NCI-H1092 treated with DMSO at 0.1 percent for 48 hours (cell line): ENCODE measurements at places on chromosomes 16 and 17.
A peak's percentile ranks its signal among the peaks of the same experiment; 100 is the strongest.

DNA sequence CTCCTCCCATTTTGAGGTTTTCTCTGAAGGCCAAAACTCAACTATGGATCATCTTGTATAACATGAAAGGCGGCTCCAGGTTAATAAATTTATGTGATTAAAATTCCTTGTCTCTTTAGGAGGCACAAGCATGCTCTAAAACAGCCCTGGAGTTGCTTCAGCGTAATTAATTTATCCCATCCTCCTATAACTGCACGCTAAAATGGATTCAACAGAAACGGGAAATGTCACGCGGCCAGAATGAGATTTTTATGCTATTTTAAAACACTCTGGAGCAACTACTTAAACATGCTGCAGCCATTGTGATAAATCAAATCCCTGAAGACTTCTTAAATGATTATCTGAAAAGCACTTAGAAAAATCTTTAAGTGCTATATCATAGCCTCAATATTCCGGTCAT, 106.6 kb downstream of the ADAMTS18 start:
- no peak for DNase-seq

DNA sequence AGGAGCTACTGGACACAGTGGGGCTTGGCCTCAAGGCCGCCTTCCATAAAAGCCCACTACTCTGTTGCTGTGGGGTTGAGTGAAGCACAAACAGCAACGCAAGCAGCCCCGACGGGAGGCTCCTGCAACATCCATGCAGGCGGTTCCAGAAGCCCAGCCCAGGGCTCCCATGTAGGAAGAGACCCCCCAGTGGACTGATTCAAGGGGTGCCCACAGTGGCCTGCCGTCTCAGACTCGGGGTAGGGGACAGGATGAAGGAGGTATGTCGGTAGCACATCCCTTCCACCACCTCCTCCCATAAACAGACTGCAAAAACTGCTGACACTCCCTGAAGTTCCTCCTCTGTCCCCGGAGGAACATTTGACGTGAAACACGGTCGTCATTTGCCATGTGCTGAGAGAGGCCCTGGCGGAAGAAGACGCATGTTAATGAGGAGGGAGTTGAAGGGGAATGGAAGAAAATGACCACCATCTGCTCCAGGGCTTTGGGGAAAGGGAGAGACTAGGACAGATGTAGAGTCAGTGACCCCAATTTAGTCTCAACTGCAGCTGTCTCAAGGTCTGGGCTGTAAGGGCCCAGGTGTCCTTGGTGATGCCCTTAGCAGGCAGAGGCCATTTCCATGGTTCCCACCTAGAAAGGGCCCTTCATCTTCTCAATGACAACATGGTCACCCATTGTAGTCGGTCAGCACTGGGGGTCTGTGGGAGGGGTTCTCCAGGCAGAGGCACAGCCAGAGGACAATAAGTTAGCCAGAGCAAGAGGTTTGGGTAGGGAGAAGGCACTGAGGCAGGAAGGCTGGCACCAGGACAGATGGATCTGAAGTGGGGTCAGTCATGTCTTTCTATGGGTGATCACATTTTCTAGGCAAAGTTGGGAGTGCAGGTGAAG, 200.6 kb downstream of the CPPED1 start:
- no peak for DNase-seq

DNA sequence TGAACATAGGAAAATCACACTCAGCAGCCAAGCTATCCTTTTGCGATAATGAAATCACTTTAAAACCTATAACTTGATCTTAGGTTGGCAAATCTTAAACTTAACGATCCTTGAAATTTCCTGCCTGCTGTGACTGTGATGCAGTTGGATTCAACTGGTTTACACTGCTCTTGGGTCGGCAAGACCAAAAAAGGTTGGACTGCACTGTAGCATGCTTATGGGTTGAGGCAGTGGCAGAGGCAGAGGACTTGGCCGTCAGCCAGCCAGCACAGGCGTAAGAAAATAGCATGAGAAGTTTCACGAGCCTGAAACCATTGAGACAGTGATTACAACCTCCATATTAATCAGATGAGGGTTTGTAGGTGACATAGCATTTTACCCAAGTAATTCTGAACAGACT, 21.4 kb downstream of the WSB1 start:
- DNase-seq: peak; percentile 7

- no peak for DNase-seq
These were observed 56.4 kb downstream of the BRIP1 start for GRCh38 chr17:61806936-61807335.

GRCh38 chr16:17520111-17520510, 49.4 kb upstream of the XYLT1 start:
- DNase-seq: no peak

DNA sequence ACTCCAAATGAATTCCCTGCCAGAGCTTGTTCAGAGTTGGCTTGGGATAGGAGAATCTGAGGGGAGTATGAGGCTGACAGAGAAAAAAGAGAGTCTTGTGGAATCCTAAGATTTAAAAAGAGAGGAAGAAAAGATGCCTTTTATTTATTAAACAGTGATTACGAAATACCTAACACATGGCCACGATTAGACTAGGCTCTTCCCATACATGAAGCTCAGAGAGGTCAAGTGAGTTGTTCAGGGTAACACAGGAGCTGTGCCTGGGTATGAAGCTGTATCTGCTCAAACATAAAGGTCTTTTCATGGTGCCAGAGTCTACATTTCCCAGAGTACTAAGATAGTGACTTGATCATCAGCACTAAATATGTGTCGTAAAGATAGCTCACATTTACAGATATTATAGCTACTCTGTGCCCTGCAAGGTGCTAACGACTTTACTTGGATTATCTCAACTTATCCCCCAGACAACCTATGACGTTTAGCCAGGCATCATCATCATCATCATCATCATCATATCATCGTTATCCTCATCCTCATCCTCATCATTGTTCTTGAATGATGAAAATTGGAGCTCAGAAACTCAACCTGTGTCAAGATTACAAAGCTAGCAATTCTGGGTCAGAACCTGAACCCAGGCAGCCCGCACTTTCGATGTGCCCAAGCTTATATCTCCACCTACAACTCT, 500.8 kb downstream of the NPIPA7 start:
- DNase-seq: no peak

DNA sequence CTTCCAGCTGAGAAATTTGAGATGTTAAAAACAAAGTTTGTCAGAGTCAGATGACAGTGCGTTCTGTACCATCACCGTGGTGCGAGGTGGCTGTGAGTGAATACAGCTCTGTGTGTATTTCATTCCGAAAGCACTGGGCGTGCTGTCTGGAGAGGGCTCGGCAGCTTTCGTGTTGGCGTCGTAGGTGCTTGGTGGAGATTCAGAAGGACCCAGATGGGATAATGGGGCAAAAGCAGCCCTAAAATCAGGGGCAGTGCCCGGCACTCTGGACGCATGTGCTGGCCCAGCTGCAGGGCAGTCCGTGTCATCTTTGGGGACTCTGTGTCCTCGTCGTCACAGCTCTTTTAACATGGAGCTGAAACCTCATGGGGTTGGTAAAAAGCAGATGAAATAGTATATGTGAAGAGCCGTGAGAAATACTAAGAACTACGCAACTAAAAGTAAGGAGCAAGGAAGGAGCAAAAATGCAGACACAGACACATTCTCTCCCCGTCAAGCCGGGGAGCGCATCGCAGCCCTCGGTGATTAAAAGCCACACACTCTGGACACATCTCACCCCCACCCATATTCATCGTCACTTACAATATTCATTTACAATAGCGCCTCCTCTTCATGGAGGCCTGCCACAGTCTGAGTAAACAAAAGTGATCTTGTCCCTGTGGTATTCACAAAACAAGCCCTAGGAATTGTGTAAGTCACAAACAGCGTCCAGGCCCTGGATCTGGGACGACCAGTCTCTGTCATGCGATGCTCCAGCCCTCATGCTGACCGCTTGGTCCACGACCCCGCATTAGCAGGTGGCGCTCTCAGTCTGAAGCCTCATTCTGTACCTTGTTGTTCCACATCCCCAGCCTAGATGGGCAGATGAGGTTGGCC, 206.7 kb downstream of the RPTOR start:
- DNase-seq: no peak

- DNase-seq: no peak
These were observed 7.6 kb upstream of the PHF12 start for GRCh38 chr17:28958820-28959455.

GRCh38 chr17:16086957-16087356, 87.3 kb downstream of the TTC19 start:
- DNase-seq: no peak

GRCh38 chr17:35095741-35096140, 23.9 kb downstream of the RAD51D start:
- DNase-seq: no peak

- peak; percentile 7 for DNase-seq
These were observed 48.5 kb downstream of the RAI1 start for GRCh38 chr17:17729620-17730249.

DNA sequence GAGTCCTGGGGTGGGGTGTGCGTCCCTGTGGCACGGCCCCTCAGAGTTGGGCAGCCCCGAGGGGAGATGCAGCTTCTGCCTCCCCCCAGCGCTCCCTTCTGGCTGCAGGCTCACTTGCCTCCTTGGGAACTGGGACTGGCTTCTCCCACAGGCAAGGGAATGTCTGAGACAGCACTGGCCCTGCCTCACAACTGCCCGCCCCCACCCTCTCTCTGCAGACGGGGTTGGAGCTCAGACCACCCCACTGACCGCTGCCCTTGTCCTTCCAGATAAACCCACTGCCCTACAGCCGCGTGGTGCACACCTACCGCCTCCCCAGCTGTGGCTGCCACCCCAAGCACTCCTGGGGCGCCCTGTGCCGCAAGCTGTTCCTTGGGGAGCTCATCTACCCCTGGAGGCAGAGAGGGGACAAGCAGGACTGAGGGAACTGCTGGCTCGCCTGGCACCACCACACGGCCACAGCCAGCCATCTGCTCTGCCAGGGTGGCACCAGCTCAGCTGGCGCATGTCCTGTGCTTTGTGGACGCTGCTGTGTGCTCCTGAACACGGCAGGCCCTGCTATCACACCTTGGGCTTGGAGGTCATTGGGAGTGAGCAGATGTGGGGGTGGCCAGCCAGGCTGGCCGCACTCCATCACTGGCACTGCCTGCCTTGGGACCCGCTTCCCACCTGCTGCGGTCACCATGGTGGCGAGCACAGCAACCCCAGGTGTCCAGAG, 7.1 kb upstream of the RAB40C start:
- no peak for DNase-seq

- DNase-seq: no peak
These were observed 32.1 kb downstream of the CACNA1H start for GRCh38 chr16:1184980-1185379.

DNA sequence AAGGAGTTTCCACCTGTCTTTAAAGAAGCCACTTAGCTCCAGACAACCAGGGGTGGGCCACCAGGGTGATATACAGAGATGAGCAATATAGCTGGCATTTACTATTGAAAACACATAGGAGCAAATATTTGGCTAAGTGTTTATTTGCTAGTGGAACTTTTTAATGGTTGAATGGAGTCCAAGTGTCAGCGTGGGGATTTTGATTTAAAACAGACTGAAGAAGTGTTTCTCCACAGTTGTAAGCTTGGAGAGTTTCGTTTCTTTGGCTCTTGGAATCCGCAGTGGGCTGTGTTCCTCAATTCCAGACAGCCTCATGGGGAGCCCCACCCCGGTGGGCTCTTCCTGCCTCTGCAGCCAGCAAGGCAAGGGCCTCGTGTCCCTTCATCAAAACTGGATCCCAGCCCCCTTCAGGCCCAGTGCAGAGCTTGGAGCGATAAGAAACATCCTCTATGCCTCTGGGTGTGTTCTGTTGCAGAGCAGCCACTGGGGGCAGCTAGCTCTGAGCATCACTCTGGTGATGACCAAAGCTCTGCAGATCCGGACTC, 36.1 kb downstream of the NOG start:
- no peak for DNase-seq

DNA sequence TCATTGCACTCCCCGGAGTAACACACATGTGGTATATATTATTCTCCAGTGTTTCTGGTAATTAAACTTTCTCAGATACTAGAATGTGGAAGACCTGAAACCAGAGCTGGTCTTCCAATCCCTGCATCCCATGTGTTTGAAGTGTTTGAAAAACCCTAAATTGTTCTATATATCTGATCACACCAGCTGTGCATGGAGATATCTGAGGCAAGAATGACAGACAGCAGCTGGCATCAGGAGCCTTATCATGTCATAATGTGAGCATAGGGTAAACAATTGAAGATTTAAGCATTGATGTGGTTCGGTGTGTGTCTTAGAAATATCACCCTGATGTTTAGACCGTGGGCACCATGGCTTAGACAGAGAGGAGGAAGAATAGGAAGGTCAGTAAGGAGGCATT, 251.0 kb downstream of the CDH11 start:
- no peak for DNase-seq

DNA sequence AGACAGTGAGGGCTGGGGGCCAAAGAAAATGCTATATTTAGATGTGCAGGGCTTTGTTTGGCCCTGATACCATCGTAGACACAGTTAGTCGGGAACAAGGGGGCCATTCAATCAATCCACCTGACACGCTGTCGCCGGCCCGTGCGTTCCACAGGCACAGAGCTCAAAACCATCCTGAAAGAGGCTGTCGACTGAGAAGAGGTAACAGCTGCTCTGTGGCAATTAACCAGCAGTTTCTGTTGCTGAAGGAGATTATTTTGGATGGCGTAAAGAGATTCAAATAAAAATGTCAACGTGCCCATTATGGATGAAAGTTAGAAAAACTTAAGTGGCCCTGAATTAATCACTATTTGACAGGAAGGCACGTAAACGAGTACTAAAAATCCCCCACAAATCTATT, 276.2 kb upstream of the IRX5 start:
- DNase-seq: peak; percentile 24

DNA sequence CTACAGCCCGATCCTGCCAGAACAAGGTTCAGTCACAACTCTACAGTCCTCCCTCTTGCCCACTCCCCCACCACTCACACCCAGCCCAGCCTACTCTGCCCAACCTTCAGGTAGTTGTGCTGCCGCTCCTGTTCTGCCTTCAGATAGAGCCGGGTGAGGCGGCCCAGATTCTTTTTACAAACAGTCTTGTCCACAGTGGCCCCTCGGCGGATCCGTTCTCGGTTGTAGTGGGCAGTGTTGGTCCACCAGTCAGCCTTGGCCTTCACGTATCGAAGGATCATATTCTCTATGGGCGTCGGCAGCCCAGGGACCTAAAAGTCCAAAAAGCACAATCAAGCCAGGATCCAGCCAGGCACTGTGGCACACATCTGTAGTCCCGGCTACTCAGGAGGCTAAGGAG, 8.3 kb downstream of the PRPF8 start:
- DNase-seq: no peak

DNA sequence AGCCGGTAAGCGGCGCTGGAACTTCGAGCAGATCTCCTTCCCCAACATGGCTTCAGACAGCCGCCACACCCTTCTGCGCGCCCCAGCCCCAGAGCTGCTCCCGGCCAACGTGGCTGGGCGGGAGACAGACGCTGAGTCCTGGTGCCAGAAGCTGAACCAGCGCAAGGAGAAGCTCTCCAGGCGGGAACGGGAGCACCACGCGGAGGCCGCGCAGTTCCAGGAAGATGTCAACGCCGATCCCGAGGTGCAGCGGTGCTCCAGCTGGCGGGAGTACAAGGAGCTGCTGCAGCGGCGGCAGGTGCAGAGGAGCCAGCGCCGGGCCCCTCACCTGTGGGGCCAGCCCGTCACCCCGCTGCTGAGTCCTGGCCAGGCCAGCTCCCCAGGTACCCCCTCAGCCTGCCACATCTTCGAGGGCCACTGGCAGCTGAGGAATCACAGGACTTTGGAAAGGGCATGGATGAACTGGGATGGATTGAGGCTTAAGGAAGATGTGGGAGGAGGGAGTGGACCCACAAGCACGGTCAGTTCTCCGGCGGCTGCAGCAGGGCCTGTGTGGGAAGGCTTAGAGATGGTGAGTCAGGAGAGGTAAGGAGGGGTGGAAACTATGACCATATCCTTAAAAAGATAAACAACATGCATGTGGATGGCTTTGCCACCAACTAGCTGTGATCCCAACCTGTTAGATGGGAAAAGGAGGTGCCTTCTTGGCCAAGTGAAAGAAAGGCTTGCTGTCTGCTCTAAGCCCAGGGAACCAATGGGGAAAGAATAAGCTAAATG, 3.4 kb upstream of the LLGL2 start:
- DNase-seq: no peak
